Mesendoderm (in vitro differentiated cells): ENCODE measurements at places on chromosomes 1 and 21.

DNA sequence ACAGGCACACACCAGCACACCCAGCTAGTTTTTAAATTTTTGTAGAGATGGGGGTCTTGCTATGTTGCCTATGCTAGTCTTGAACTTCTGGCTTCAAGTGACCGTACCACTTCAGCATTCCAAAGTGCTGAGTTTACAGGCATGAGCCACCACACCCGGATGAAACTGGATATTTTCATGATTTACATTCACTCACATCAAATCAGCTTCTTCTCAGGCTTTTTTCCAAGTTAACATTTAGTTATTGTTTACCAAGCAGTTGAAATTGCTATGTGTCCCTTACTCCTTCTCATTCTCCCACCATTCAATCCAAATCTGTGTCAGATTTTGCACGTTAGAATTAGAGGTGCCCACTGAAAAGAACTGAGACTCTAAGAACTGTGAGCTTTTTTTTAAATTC lies 18.4 kb downstream of the RIT1 start:
- no peak for DNase-seq

DNA sequence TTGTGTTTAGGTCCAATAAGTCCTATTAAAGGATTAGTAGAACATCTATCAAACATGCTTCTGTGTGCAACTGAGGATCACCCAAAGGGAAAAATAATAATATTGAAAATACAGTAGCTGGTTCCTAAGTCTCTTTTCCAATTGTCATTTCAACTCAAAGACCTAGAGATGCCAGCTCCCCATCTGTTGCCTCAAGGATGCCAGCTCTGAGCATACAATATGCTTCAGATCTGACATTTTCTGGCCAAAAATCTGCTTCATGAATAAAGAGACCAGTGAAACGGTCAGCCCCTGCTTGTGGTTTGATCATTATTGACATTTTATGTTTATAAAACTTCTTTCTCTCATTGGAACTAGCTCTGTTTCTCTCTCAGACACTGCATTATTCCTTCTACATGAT lies 72.9 kb downstream of the CCDC185 start:
- no peak for DNase-seq

GRCh38 chr1:23423415-23424292 lies 894 bp downstream of the TCEA3 start:
- DNase-seq: peak; percentile 44

GRCh38 chr1:6634371-6635052 lies 9.8 kb downstream of the THAP3 start:
- peak; percentile 56 for DNase-seq

GRCh38 chr1:36471830-36472641 lies 7.9 kb upstream of the MRPS15 start:
- no peak for DNase-seq

DNA sequence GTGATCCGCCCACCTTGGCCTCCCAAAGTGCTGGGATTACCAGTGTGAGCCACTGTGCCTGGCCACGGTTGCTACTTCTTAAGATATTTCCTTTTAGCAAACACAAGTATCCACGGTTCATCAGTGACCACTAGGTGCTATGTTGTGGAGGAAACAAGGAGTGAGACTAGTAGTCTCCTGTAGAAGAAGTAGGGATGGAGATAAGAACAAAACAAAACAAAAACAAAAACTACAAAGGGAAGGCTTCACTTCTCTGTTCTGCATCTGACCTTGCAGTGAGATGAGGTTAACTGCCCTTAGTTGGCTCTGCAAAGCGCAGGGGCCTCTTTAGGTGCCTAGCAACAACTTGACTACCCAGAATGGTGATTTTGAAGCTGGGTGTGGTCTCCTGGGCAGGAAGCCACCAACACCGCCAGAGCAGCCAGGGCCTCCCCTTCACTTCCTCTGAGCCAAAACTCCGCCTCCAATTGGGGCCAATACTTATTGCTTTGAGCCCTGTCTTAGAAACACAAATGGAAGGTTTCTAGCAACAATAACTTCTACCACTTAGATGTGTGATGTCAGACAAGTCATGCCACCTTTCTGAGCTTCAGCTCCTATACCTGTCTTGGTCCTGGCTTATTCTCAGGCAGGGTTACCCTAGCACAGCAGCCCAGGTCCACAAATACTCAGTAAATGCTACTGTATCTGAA lies 12.8 kb upstream of the CDC42 start:
- DNase-seq: peak; percentile 77
